Stimulated activated CD8-positive, alpha-beta memory T cell treated with anti-CD3 and anti-CD28 coated beads, Interleukin-2, amount 100 ng/mL, for 48 hours (primary cell): ENCODE measurements at places on chromosomes 1 and 21.

- no peak for DNase-seq
These were observed 142.7 kb upstream of the SERTAD4 start for GRCh38 chr1:210089855-210090254.

DNA sequence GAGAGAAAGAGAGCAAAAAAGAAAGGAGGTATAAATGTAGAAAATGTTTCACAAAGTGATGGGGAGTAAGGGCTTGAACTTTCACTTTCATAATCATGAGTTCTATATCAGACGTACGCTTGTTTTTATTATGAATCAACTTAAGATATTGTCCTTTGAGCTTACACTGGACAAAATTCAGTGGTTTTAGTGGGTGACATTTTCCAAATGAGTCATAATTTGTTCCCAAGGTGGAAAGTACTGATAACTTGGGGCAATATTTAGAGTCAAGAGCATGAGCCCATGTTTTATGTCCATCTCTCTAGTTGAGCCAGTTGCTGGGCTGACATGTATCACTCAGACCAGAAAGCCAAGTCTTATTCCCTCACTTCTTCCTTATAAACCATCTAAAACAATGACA, 161.6 kb downstream of the CHRM3 start:
- DNase-seq: no peak

- no peak for DNase-seq
These were observed 1.4 kb downstream of the CSRP1 start for GRCh38 chr1:201505503-201505890.

GRCh38 chr1:12081648-12082396, 18.7 kb downstream of the TNFRSF8 start:
- no peak for DNase-seq

DNA sequence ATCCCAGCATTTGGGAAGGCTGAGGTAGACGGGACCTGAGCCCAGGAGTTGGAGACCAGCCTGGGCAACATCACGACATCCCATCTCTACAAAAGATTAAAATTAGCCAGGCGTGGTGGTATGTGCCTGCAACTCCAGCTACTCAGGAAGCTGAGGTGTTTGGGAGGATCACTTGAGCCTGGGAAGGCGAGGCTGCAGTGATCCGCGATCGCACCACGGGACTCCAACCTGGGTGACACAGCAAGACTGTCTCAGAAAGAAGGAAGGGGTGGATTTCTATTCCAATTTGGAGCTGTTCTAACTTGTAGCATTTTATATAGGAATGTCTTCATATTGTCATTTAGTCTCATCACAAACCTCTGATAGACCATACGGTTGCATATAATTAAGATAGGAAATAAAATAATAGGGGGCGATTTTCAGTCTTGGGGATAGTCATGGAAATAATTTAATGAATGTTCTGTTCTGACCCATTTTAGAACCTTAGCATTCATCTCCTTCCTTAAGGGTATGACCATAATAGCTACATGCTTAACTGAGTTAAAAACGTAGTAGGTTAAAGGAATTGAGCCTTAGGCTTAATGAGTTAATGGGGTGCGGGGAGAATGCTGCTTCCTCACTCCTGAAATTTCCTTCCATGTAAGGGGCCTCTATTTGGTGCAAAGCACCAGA, 93.1 kb downstream of the ADCY10 start:
- no peak for DNase-seq

- no peak for DNase-seq
These were observed 23.7 kb downstream of the PSMG1 start for GRCh38 chr21:39159342-39160063.

- DNase-seq: no peak
These were observed 77.7 kb upstream of the DIRAS3 start for GRCh38 chr1:68128157-68128556.

DNA sequence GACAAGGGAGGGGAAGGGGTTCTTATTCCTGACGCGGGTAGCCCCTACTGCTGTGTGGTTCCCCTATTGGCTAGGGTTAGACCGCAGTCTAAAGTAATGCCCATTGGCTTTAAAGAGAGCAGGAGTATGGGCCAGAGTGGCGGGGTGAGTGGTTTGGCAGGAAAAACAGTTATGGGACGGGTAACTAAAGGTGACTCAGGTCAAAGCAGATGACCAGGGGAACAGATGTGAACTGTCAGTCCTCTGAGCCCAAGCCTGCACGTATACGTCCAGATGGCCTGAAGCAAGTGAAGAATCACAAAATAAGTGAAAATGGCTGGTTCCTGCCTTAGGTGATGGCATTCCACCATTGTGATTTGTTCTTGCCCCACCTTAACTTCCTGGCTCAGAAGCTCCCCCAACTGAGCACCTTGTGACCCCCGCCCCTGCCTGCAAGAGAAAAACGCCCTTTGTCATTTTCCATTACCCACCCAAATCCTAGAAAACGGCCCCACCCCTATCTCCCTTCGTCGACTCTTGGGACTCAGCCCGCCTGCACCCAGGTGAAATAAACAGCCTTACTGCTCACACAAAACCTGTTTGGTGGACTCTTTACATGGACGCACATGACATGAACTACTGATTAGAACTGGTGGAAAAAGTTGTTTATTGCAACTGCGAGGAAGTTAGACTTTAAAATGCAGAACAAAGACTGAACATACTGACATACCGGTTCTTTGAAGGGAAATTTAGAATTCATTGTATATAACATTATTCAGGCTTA, 758 bp upstream of the ATAD3B start:
- DNase-seq: no peak

GRCh38 chr1:21663248-21663950, 5.8 kb downstream of the RAP1GAP start:
- no peak for DNase-seq

DNA sequence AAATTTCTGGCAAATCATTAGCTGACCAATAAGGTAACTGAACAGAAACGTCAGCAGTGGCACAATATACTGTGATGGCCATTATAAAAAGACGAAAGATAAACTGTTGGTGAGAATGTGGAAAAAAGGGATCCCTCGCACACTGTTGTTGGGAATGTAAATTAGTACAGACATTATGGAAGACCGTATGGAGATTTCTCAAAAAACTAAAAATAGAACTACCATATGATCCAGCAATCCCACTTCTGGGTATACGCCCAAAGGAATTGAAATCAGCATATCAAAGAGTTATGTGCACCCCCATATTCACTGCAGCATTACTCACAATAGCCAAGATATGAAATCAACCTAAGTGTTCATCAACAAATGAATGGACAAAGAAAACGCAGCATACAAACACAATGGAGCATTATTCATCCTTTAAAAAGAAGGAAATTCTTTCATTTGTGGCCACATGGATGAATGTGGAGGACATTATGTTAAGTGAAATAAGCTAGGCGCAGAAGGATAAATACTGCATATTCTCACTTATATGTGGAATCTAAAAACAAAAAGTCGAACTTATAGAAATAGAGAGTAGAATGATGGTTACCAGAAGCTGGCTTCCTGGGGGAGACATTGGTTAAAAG, 257.7 kb downstream of the RHOU start:
- DNase-seq: no peak

- no peak for DNase-seq
These were observed 179.0 kb downstream of the DSCAM start for GRCh38 chr21:40667967-40668366.

GRCh38 chr1:121516234-121516967, 331.6 kb downstream of the SRGAP2C start:
- no peak for DNase-seq

DNA sequence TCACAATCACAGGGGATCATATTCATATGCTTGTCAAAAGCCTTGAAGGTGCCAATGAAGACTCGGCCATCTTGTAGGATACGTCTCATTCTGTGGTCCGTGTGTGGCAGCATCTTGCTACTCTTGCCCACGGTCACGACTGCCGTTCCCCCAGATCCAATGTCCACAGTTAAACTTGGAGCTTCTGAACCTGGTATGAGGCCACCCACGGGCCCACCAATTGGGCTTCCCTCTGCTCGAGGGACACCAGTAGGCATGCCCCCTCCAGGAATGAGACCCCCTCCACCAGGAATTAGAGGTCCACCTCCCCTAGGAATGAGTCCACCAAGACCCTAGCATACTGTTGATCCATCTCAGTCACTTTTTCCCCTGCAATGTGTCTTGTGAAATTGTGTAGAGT, 39.6 kb downstream of the MORN1 start:
- no peak for DNase-seq

- DNase-seq: no peak
These were observed 959.0 kb downstream of the PLA2G4A start for GRCh38 chr1:187787736-187788135.

DNA sequence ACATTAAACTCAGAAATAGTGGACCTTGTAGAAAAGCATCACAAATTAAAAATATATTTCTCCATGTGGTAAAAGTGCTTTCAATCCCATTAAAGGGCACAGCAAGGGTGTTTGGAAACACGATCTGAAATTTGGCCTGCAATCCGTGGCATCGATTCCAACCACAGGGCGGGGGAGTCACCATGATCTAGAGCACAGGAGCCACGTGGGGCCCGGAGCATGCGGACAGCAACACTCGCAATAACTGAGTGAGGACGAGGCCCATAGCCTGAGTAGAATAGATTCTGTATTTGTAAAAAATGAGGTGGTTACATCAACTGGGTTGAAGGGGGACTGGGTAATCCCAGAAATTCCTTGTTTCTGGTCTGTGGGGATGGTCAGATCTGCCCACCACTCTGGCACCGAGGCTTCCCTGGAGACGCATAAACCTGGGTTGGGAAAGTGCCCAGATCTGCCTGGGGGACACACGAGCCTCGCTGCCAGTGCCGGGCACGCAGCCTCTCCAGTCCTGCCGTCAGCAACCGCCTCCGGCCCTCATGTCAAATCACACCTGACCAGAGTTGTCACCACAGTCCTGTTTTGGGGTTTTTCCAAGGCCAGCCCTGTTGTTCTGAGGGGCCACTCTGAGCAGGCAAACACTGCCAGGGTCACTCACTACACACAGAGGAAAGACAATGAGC, 104.3 kb downstream of the PGBD5 start:
- DNase-seq: no peak

DNA sequence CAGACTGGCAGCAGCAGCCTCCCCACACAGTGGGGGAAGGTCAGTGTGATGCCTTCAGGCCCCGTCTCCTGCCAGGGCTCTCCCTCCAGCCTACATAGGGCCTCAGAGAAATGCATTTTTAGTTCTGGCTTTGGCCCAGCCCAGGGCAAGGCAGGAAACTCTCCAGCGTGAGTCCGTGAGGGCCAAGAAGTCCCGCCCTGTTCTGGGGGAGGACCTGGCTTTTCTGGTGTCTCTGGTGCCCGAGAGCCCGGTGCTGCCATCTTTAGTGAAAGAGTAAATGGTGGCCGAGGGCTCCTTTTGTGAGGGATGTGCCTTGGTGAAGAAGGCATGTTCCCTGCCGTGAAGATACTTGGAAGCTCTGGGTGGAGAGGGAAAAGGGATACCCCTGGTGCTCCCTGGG, 14.8 kb upstream of the DIP2A start:
- no peak for DNase-seq

GRCh38 chr1:31441558-31441957, 28.5 kb downstream of the SERINC2 start:
- DNase-seq: no peak

- no peak for DNase-seq
These were observed 33.5 kb downstream of the DMAP1 start for GRCh38 chr1:44246806-44247205.

DNA sequence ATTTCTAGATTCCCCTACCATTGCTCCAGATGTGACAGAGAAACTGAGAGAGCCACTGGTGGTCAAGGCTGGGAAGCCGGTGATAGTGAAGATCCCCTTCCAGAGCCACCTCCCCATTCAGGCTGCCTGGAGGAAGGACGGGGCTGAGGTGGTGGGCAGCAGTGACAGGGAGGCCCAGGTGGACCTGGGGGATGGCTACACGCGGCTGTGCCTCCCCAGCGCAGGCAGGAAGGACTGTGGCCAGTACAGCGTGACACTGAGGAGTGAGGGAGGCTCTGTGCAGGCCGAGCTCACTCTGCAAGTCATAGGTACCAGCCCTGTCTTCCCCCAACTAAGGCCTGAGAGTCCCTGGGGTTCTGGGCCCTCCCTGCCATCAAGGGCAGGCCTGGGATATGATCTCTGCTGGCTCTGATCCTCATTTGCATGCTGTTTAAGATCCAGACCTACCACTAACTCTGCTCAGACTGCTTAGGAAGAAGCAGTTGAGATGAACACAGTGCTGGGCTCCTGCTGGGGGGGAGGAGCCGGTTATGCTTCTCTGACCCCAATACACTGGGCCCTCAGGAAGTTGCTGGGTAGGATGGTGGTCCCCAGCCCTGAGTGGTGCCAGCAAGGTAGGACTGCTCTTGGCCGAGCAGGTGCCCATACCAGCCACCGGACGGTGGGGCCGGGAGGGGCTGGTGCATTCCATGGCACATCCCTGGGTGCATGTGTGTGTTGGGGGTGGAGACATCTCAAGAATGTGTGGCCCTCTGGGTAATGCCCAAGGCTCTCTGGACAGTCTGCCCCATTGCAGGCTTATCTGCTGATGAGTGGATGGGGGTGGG, 25.1 kb downstream of the IGFN1 start:
- DNase-seq: no peak

GRCh38 chr1:58845942-58846341, 62.1 kb upstream of the JUN start:
- no peak for DNase-seq

- DNase-seq: no peak
These were observed 689 bp upstream of the GPR137B start for GRCh38 chr1:236141447-236142252.

DNA sequence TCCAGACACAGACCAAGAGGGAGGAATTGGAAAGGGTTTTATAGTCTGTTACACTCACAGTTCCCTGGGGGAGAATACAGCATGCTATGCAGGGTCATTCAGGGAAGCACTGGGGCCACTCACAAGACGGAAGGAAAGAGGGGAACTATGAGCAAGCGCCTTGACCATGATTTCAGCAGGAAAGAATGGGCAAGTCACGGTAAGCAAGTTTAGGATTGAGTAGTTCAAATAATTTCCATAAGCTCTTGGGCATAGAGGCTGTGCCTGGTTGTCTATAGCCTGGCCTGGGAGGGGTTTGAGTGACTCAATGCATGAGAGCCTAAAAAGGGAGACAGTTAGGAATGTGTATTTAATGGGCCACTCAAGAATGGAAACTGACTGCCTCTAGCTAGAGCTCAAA, 176.7 kb downstream of the TTLL7 start:
- no peak for DNase-seq

GRCh38 chr1:161076410-161076809, 6.7 kb upstream of the ARHGAP30 start:
- no peak for DNase-seq

- DNase-seq: no peak
These were observed 6.4 kb downstream of the COL8A2 start for GRCh38 chr1:36118447-36119204.
